Activated CD4-positive, alpha-beta T cell treated with anti-CD3 and anti-CD28 coated beads, Interleukin-2, amount 10 ng/mL, durations not matched to agents 24 days and 14 days (primary cell): ENCODE measurements at places on chromosomes 13 and 19. TPM values are rescaled to one million over a fixed set of nuclear protein-coding genes. Genes with fewer than 3 reads are reported as not detected.

The SHANK1 gene
- total RNA-seq = not detected in 2 replicates

GRCh38 chr19:39645800-39646411, 9.8 kb upstream of the LGALS16 start:
- peaks cover 23% of the 10 kb centered on the region for H3K27me3 ChIP-seq
- no peak overlapping the region for H3K4me3 ChIP-seq

DNA sequence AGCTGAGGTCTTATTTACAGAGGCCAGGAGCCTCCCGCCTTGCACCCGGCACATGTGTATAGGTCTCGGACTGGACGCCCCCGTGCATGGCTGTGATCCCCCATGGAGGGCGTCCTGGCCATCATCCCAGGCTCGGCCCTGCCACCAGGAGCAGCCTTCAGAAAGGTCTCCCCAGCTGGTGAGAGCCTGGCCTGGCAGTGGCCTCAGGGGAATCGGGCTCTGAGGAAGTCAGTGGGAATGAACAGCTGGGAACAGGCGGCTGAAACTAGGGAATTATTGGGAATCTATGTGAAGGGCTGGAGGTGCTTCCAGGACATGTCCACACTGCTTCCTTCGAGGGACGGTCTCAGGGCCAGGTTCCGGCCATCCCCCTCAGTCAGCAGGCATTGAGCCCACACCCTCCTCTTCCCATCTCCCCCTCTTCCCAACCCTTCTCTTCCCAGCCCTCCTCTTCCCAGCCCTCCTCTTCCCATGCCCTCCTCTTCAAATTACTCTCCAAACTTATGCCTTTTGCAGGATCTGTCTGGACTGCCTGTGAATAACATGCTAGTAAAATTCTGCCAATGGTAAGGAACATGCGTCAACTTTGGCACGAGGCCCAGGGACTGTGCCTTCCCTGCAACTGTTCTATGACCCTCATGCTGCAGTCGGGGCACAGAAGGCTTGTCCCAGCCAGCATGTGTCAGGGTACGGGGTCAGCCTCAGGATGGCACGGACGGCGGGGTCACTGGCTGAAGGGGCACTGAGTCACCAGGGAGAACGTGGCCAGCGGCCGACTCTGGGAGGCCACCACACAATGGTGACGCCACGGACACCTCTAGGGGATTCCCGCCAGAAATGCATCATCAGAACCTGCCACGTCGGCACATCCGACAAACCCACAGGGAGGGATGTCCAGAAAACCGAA, 24.2 kb upstream of the C13orf46 start:
- DNase-seq = no peak
- peaks cover 30% of the 10 kb centered on the region for H3K36me3 ChIP-seq
- H3K4me3 ChIP-seq = no peak overlapping the region
- H3K27me3 ChIP-seq = no peaks in the 10 kb centered on the region

DNA sequence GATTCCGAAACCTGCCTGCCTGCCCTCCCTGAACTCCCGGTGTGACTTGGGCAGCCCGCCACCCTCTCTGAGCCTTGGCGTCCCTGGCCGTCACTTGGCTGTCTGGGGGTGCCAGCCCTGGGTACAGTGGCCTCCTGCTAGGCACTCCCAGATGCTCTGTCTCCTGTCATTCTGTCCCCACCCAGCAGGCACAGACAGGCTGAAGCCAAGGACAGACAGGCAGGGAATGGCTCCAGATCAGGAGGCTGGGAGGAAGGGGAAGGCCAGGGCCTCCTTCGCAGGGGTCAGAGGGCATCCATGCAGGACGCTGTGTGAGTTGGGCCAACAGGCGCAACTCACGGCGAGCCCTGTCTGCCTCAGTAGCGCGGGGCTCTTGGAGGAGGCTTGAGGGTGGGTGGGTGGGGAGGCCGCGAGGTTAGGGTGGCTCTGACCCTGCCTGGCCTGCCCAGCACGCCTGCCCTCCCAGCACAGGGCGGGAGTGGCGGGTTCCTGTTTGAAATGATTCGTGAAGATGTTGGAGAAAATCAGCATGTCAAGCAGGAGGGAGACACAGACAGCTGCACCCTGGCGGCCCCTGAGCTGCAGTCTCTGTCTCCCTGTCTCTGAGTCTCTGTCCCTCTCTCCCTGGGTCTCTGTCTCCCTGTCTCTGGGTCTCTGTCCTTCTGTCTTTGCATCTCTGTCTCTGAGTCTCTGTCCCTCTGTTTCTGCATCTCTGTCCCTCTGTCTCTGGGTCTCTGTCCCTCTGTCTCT, 19.7 kb downstream of the KLHL26 start:
- H3K27me3 ChIP-seq = no peaks in the 10 kb centered on the region
- no peak overlapping the region for H3K4me3 ChIP-seq
- no peak overlapping the region for H3K27ac ChIP-seq
- H3K36me3 ChIP-seq = no peaks in the 10 kb centered on the region
- peaks cover 3% of the 10 kb centered on the region for H3K4me1 ChIP-seq

DNA sequence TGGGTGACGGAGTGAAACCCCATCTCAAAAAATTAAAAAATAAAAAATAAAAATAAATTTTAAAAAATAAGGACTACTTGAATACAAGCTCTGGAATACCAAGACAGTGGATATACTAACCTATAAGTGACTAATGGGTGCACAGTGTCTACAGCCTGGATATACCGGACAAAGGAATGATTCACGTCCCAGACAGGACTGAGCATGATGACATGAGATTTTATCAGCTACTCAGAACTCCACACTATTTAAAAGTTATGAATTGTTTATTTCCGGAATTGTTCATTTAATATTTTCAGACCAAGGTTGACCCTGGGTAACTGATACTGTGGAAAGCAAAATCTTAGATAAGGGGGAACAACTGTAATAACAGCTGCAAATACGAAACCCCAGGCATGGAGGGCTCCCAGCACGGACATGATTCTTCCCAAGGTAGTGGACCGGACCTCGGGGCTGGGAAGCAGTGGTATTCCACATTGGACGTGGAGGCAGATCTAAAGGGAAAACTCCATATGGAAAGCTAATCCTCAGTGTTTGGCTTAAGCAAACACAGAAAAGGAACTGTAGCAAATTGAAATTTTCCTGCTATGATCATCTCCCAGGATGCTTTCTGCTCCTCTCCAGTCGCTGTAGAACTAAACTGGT, 102.6 kb upstream of the TSHZ3 start:
- no peak overlapping the region for H3K4me3 ChIP-seq
- no peaks in the 10 kb centered on the region for H3K4me1 ChIP-seq
- peak; percentile 26 for DNase-seq
- no peaks in the 10 kb centered on the region for H3K36me3 ChIP-seq
- no peak overlapping the region for H3K27ac ChIP-seq
